GM23248 (cell line): ENCODE measurements at places on chromosomes 12 and 14.

DNA sequence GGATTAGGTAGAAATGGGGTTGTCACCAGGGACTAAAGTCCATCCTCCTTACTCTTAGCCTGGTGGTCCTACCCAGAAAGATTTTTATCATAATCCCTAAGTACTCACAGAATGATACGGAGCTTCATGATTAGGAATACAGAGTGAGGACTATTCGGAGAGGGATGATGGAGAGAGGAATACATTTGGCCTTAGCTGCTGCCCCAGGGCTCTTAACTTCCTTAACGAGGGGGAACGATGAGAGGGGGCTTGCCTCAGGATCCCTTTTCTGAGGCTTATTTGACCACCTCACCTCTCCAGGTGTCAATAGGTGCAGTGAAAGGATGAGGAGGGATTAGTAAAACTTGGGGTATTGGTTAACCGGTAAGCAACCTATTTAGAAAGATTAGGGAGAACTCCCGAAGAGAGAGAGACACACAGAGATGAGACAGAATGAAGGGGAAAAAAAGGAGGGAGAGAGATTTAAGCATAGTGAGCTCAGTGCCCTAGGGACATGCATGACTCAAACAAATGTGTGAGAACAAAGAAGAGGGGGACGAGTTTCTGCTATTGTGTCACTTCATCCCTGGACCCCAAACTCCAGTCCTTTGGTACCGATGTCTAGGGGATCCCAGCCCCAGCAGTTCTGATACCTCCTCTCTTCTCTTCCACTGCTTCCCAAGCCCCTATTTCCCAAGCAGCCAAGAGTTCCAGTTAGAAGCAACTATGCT, 1.1 kb downstream of the NFE2 start:
- DNase-seq: peak; percentile 76

GRCh38 chr12:104280111-104280510, 23.4 kb upstream of the EID3 start:
- peak; percentile 29 for DNase-seq

DNA sequence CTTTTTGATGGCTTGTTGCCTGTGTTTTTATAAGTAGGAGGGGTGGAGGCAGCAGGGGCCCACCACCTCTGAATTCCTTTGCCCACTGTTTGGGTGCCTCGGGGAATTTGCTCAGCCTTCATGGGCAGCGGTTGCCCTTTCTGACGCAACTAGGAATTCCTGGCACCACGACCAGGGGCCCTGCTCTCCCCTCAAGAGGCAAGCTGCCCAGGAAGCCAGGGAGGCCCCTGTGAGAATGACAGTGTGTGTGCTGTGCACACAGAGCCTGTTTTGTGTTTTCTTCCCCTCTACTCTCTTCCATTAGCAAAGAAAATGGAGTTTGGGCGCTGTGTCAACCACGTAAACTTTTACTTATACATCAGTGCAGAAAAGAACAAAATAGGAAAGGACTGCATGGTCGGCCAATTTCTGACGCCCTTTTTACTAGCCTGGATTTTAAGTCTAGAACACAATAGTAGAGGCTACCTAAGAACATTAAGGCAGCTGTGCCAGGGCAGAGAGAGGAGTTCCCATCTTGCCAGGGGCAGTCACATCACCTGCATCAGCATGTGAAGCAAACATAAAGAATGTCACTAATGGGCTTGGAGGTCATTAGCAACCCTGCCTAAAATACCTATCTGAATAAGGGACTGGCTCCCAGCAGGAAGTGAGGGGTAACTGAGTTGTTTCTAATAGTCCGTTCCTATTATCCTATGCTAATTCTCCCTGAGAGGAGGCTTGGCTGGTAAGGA, 17.9 kb upstream of the PTGR2 start:
- DNase-seq: peak; percentile 78

GRCh38 chr12:15222219-15222618, 1.0 kb upstream of the RERG start:
- DNase-seq: no peak

- DNase-seq: peak; percentile 60
Observed at GRCh38 chr12:26014085-26014484, 55.6 kb downstream of the RASSF8 start.

DNA sequence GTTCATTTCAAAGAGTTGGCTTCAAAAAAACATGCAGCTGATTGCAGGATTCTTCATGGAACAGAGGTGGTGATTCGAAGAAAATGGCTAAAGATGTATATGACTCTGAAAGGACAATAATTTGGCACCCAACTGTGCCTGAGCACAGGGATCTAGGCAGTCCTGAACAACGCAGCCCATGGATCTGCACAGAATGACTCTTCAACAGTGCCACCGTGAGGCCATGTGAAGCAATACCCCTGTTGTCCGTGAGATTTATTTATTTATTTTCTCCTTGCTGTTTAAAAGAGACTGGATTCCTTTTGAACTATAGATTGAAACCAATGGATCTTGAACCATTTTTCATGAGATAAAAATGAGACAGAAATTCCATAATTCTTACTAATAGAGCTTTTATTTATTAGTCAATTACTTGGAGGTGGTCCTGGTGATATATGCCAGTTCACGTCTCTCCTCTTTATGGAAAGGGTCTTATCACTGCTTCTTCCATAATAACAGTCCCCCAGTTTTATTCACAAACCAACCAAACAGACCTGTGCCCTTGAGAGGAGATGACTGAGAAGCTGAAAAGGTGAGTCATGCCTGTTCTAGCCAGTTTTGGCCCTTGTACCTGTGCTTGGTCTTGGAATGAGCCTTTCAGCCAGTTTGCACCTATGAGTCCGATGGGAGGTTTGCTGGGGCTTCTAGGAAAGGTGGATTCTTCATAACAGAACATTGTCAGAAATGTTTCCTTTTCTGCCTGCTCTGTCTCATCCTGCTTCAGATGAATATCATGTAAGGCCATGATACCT, 1598.3 kb downstream of the AACS start:
- DNase-seq: peak; percentile 14

- peak; percentile 83 for DNase-seq
Observed at GRCh38 chr12:31732926-31733548, 4.2 kb upstream of the AMN1 start.

- DNase-seq: peak; percentile 39
Observed at GRCh38 chr14:86961106-86961716, 1031.8 kb downstream of the GALC start.

GRCh38 chr12:53726946-53727309, 324 bp downstream of the CALCOCO1 start:
- DNase-seq: peak; percentile 52

GRCh38 chr14:20866963-20867362, 24.2 kb upstream of the RNASE3 start:
- DNase-seq: peak; percentile 45

DNA sequence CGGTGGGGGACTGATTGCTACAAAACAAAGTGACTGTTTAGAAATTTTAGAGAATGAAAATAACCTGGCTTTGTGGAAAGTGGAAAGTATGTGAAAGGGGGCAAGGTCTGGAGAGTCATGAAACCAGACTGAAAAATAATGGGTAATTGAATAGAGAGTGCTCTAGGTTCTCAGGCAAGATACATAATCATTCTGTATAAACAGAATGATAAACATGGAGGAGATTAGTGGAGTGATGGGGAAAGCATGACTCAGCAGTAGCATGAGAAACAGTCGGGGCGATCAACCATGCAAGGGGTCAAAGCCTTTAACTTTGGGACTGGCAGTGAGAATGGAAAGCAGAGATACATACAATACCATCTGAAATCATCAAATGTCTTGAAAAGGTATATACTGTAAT, 332.5 kb downstream of the CCER1 start:
- peak; percentile 34 for DNase-seq

DNA sequence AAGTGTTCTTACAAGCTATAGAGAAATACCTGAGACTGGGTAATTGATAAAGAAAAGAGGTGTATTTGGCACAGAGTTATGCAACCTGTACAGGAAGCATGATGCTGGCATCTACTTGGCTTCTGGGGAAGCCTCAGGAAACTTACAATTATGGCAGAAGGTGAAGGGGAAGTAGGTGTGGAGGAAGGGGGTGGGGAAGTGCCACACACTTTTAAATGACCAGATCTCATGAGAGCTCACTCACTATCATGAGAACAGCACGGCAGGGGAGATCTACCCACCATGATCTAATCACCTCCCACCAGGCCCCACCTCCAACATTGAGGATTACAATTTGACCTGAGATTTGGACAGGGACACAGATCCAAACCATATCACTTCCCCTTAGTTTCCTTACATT, 32.8 kb downstream of the TSHR start:
- no peak for DNase-seq

- DNase-seq: no peak
Observed at GRCh38 chr12:125081427-125081826, 16.2 kb downstream of the AACS start.
